ENCODE measurements at places on chromosomes 11 and 22.

- DNase-seq, result no peak
Observed at GRCh38 chr11:61079416-61080150, 22.7 kb upstream of the CD5 start.

DNA sequence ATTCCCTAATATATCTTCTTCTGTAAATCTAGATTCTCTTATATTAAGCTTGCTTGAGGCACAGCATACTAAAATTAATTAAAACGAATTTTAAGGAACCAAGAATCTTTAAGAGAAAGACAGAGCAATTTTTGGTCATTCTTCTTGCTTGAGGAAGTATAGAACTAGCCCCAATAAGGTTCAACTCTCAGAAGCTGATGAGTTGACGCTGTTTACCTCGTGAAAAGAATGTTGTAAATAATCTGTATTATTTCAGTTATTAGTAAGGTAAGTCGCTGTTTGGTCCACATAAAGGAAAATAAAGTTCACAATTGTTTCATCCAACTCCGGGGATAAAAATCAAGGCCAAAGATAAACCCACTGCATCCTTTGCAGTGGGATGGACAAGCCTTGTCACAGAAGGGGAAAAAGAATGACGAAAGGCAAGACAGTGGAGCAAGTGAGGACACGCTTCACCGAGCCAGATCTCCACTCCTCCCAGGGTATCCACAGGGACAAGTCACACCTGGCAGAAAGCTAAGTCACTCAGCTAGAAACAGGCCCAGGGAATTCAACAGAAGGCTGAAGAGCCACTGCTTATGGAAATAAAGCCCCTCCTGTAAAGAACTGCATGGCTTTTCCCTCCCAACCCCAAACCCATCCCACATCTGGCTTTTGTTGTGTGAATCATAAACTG, 752 bp downstream of the POU2AF1 start:
- no peak for DNase-seq

- DNase-seq, result no peak
Observed at GRCh38 chr22:24543185-24543601, 11.7 kb downstream of the GUCD1 start.

GRCh38 chr11:33420959-33421566, 163.9 kb downstream of the HIPK3 start:
- no peak for DNase-seq

- no peak for DNase-seq
Observed at GRCh38 chr11:59173964-59174663, 2.2 kb downstream of the DTX4 start.

DNA sequence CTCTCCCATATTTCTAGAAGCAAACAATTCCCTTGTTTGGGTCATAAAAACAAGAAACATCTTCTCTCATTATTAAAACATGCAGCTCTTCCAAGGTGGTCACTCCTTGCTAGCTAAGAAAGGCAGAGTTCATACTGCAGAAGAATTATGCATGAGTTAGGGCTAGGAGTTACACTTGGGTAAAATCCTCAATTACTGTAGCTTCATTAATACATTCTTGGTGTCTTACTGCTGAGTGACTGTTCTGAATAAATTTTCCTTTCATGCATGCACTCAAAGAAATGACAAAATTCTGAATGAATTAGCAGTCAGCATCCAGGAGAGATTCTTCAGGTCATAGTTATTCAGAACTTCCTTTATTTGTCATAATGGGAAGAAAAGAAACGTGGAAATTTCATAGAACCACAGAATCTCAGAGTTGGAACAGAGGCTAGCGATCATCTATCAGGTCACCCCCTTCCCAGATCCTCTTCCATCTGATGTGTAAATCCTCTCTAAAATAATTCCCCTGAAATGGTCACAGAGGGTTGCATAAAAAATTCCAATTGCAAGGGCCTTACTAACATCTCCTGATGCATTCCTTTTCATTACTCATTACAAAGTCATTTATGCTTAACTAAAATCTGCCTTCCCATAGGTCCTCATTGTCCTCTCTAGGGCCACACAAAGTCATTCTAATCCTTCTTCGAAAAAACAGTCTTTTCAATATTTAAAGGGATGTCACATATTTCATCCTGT, 771.5 kb downstream of the DLG2 start:
- DNase-seq, result no peak

DNA sequence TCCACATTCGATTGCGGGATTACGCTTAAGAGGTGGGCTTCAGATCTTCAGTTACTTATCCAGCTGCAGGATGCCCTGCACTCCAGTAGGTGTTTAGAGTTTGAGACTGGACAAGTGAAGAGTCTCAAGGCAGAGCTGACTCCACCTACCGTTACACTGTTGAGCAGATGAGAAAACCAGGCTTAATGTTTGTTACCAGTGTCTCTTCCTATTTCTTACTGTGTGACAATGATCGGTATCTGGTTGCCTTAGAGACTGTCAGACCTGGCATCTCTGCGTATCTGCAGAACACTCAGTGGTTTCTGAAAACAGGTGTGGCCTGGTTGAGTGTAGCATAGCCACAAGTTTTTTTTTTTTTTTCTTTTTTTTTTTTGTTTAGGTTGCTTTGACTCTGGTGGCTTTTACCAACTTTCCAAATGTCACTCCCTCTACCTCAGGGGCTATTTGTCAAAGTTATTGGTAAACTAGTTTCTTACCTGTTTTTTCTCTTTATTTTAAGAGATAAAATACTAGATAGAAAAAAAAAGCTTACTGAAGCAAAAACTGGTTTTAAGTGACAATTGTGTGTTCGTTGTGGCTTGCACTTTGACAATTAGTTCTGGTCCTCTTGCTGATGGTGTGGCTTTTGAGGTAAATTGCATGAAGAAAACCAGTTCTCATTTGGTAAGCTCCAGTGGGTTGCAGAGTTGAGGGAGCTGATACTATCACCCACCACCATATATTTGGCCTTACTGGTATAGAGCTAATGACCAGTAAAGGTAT, 284.8 kb downstream of the ETS1 start:
- no peak for DNase-seq

DNA sequence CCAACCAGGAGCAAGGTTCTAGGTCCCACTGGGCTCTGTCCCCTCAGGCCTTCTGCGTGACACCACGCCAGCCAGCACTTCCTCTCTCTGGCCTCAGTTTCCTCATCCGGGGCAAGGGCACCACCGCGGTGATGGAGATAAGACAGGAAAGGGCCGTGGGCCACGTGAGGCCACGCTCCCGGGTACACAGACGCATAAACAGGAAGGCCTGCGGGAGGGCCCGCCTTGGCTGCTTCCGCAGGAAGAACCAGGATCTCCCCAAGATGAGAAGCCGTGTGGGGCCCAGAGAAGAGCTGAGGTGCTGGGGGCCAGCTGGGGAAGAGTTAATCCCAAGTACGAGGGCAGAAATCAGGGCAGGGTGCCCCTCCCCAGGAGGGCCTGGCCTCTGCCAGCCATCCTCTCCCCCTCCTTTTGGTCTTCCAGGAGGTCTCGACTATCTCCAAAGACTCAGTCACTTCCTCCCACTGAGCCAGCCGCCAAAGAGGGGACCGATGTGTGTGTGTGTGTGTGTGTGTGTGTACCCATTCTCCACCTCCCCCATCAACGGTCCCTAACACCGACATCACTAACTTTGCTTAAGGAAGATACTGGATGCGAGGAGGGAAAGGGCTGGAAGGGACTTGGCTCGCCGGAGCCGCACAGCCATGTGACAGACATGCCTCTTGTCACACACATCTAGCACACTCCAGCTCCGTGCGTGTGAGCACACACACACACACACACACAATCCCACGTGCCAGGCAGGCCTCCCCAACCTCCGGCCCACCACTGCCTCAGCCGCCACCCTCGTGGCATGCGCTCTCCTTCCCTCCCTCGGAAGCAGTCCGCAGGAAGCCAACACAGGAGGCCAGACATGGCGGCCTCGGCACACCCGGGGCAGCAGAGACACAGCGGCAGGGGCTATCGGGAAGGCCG, 1.4 kb downstream of the MFNG start:
- DNase-seq, result peak; percentile 39

- peak; percentile 9 for DNase-seq
Observed at GRCh38 chr11:62539238-62539925, 7.2 kb downstream of the AHNAK start.

DNA sequence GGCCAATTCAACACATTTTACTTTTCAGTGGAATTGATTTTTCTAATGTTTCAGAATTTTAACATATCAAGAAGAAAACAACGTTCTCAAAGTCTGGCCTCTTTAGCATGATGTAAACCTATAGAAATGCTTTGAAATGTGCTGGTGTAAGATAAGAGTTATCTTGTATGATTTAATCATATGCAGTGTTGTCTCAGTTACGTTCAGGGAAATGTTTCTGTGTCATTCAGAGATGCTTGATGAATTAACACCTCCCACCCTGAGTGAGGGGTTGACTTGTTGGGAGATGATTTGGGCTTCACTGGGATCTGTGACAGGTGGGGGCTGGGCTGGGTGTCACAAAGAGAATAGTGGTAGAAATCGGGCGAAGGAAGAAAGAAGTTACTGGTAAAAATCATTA, 15.7 kb upstream of the MYO18B start:
- no peak for DNase-seq

DNA sequence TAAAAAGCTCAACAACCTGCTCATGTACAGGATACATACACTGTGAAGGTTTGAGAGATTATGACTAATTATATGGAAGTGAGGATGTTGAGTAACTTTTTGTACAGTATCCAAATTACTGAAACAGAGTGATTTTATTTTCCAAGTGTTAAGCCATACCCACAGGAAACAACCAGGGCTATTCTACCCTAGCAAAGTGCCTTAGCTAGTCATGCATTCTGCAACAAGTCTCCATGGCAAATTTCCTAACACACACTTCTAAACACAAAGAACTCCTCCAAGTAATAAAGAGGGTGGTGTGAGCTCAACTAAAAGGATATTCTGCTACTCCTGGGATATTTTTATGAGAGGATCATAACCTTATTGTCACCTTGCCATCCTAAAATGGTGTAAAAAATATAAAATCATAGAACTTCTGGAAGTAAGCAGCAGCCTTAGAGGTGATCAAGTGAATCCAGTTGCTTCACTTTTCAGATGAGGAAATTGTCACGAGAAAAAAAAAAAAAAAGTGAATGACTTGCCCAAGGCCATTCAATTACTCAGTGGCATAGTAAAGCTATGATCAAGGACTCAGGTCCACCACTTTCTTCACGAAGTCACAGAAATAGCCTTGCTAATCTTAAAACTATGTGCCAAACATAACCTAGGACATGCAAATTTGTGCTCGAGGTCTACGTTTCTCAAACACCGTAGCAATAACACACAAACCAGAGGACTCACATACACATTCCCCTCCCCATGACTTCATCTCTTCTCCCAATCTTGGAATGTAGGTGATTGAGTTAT, 4.2 kb downstream of the LGR4 start:
- no peak for DNase-seq

GRCh38 chr11:83355391-83355790, 69.2 kb upstream of the CCDC90B start:
- DNase-seq, result no peak

- no peak for DNase-seq
Observed at GRCh38 chr22:23772315-23772648, 367 bp upstream of the MMP11 start.

DNA sequence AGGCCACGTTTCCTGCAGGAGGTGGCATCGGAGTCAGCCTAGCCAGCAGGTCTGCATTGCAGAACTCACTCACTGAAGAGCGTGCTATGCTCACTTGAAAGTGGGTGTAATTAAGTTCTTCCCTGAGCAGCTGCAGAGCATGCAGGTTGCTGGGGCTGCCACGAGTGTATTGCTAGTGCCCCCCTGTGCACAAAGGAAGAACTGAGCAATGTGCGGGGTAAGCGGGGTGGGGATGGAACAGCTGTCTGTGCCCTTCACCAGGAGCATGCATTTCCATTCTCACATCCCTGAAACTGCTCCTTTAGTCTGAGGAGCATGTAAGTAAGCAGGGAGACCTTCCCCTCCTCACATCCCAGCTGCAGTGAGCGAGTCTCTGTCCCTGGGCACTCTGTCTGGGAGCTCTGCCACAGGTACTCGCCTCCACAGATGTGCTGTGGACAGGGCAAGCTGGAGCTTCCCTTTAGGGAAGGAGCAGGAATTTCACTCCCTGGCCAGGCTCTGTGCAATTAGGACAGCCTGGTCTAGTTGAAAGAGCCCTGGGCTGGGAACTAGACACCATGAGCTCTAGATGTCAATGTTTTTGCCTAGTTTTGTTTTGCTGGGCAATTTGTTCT, 1031.8 kb downstream of the NTM start:
- no peak for DNase-seq

- DNase-seq, result no peak
Observed at GRCh38 chr11:115774756-115775155, 270.5 kb upstream of the CADM1 start.

DNA sequence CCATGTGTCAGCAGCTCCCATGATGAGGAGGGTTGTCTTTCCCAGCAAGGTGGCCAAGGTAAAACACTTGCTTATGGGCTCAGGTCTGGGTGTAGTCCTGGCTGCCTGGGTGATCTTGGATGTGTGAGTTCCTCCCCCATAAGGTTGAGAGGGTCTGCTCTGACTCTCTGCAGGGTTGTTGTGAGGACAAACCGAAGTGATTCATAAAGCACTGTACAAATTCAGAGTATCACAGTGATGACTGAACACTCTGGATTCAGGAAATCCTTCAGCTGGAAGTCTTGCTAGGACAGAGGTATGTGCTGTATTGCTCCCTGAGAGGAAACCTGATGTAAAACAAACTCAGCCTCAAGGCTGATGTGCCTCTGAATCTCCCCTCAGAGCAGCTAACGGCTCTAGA, 220.9 kb upstream of the PITPNB start:
- DNase-seq, result no peak

DNA sequence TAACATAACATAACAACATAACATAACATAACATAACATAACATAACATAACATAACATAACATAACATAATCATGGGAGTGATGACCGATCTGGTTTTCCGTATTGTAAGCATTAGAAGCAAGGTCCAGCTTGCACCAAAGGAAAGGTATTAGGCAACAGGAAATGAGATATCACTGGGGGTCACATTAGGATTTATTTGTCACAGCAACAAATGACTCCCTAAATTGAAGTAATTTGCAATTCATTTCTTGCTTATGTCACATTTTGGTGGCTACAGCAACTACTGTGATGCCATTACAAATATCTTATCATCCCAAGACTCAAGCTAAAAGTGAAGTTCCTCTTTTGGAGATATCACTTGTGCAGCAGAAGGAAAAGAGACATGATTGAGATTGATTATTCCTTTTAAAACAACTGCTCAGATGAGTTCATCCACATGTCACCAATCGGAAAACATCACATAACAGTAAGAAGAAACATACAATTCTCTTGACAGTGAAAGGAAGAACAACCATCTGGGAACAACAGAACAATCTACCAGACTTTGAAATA, 1331.1 kb upstream of the RAG2 start:
- no peak for DNase-seq

Measured in substantia nigra (tissue), 51 donors.